SK-N-MC (cell line): ENCODE measurements at places on chromosomes 6 and 20.

GRCh38 chr20:46054606-46055005, 25.6 kb downstream of the SLC12A5 start:
- no peak for DNase-seq

GRCh38 chr6:52312461-52312860, 27.9 kb upstream of the MCM3 start:
- DNase-seq = no peak

DNA sequence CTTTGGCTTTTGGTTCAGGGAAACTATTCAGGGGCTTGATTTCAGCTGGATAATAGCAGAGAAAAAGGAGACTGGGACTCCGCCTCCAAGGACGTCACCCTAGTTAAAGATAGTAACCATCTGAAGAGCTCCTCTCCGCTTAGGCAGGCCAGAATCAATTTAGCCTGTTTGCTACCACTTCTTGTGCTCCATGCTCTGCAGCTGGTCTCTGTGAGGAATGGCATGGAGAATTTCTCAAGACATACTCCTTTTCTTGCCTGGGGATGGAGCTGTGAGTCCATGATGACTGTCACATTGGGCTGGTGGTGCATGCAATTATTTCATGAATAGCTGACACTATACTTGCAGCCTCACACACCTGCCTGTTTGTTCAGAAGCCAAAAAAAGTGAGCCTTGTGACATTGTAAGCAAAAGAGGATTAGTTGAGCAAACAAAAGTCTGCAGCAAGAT, 61.4 kb downstream of the TXLNB start:
- DNase-seq = no peak

- no peak for DNase-seq
These were observed 223.2 kb downstream of the PRL start for GRCh38 chr6:22073516-22074198.

DNA sequence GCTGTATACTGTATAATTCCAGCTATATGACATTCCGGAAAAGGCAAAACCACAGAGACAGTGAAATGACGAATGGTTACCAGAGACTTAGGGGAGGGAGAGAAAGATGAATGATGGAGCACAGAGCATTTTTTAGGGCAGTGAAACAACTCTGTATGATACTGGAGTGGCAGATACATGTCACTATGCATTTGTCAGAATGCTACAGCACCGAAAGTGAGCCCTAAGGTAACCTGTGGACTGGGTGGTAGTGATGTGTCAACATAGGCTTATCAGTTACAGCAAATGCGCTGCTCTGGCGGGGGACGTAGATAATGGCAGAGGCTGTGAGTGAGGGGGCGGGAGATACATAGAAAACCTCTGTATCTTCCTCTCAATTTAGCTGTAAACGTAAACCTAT, 201.3 kb upstream of the SSTR4 start:
- no peak for DNase-seq

DNA sequence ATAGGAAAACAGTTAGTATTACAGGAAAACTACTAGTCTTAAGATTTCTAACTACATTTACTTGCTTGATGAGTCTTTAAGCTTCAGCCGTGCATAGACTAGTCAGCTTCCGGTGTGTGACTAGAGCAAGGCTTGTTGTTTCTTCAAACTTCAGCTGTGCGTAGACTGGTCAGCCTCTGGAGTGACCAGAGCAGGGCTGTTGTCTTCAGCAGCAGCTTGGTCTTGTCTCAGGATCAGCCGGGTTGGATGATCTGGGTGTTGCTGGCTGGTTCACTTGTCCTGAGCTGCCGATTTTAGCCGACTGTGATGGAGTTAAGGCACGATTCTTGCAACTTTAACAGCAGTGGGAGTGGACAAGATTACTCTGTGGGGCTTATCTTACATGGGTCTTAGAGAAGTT, 44.7 kb downstream of the HLA-C start:
- DNase-seq = no peak

GRCh38 chr6:143964674-143965081, 43.4 kb downstream of the PLAGL1 start:
- no peak for DNase-seq

DNA sequence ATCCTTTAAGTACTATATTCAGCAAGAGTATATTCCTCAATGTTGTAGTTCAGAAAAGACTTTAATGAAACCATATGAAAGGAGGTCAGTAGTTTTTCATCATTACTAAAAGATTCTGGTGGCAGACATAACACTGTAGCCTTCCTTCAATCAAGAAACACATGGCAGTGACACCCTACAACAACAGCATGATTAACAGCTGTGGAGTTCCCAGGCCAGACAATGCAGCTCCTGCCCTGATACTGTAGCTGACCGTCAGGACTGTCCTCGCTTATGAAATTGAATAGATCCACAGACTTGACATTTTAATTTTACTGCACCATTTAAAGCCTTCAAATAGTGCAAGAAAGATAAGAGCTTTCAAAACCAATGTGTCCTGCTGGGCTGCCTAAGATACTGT, 43.6 kb downstream of the USP45 start:
- no peak for DNase-seq

DNA sequence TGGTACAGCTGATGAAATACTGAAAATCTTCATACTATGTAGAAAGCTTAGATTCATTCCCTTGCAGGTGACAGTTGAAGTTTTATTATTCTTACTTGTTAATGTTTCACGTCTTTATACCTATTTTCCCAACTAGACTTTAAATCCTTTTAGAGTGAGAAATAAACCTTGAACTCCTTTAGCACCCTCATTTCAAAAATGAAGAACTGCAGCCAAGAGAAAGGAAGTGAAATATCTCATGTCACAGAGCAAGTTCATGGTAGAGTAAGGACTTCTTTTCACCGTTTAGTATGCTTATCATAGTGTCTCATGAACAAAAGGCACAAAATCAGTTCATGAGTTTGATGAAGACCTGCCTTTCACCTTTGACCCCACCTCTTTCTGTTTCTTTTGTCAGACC, 38.5 kb downstream of the ORC3 start:
- no peak for DNase-seq

DNA sequence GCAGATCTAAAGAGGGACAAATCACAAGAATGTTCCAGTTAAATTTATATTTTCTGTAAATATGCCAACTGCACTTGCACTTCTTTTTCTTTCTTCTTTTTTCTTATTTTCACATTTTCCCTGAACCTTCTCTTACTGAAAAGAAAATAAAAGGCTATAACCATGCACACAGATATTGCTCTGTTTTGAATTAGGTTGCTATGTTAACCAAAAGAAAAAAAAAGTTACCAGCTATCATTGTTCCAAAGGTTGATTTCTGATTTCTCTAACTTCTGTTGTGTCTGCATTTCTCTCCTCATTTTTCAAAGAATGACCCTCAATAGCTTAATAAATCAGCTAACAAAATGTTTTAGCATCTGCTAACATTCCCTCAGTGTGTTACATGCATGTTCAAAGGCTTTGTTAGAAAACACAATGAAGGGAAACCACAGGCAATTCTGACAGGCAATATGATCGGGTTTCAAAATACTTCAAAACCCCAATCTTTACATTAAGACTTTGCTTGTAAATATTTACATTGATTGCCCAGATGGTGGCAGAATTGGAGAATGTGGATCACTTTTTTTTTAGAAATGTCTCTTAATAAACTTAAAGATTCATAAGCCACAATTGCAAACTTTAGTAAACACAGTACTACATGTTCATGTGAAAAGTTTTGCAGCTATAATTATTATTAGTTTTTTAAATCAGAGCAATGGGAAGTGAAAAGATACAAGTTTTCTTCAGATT, 928.3 kb upstream of the FLRT3 start:
- no peak for DNase-seq

- no peak for DNase-seq
These were observed 4.6 kb downstream of the VARS2 start for GRCh38 chr6:30918670-30919069.

DNA sequence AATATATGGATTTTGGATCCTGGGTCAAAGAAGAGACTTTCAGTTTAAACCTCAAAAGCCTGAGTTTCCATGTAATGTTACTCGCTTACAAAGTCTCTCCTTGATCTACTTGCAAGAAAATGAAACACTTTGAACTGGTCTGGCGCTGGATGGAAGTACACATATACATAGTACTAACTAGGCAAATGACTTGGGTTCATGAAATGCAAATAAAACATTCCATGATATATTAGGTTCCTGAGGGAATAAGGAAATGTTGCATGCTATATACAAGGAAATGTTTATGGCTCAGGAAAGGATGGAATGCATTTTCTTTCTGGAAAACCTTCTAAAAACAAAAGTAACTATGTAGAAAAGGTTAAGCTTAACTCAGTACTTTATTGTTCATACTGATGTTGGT, 11.4 kb upstream of the TXLNB start:
- no peak for DNase-seq

DNA sequence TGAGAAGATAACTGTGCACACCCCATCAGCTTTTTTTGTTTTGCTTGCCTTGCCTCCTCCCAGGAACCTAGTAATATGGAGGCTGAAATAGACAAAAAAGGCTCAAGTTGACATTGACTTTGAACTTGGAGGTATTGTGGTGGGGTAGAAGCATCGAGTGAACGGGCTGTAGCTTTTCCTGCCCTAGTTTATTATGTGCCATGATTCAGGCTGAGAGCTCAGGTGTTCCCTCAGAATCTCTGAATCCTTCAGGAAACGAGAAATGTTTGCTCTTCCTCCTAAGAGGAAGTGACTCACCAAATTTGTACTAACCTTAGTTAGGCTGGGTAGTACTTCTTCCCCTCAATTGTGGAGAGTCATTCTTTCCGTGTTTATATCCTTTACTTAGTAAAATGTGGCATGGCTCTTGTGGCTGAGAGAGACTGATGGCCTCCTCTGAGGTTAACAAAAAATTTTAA, 98.8 kb downstream of the SASH1 start:
- DNase-seq = no peak

GRCh38 chr6:119677384-119677783, 327.8 kb upstream of the MAN1A1 start:
- no peak for DNase-seq

GRCh38 chr6:122068291-122068769, 331.1 kb upstream of the HSF2 start:
- no peak for DNase-seq

DNA sequence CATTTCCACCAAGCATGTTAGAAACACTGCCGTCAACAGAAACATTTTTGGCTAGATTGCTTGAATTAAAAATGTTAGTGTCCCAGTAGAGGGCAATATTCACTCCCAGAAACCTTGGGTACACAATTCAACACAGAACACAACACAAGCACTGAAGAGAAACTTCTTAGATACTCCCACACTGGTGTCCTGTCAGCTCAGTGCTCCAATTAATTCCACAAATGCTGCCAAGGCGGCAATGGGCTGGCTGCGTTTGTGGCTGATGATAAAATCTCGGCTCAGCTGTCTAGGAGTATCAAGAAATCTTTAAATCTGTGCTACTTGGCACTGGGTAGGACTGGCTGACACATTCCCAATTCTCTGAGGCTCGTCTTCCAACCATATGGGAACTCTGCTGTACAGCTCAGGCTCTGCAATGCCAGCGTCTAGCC, 39.3 kb downstream of the BEND3 start:
- DNase-seq = no peak

DNA sequence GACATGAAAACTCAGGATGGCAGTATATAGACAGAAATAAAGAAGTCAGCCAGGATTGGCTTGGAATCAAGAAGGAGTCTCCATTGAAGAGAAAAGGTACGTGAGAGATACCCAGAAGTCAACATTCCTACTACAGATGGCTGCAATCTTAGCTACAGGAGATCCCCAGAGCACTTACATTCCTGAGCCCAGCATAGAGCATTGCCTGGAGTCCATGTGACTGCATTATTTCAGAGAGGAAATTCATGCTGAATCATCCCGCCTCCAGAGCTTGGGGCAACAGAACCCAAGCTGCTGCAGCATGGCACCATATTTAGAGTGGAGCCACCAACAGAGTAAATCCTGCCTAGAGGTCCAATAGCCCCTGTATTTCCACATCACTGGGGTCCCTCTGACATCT, 125.0 kb upstream of the GRIK2 start:
- DNase-seq = no peak

DNA sequence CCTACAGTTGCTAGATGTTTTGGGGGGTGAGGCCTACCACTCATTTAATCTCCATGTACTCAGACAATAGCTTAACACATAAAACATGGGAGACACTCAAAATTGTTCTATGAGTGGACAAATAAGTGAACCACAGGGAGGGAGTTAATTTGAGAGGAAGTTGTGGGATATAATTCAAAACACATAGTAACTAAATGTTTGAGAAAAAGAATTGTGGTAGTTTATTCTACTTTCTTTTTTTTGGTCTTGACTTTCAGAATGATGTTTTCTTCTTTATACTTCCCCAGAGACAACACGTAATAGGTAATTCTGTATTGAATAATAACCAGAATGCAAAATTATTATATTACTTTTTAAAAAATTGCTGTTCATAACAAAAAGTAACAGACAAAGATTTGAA, 453.8 kb downstream of the RFPL4B start:
- DNase-seq = no peak

DNA sequence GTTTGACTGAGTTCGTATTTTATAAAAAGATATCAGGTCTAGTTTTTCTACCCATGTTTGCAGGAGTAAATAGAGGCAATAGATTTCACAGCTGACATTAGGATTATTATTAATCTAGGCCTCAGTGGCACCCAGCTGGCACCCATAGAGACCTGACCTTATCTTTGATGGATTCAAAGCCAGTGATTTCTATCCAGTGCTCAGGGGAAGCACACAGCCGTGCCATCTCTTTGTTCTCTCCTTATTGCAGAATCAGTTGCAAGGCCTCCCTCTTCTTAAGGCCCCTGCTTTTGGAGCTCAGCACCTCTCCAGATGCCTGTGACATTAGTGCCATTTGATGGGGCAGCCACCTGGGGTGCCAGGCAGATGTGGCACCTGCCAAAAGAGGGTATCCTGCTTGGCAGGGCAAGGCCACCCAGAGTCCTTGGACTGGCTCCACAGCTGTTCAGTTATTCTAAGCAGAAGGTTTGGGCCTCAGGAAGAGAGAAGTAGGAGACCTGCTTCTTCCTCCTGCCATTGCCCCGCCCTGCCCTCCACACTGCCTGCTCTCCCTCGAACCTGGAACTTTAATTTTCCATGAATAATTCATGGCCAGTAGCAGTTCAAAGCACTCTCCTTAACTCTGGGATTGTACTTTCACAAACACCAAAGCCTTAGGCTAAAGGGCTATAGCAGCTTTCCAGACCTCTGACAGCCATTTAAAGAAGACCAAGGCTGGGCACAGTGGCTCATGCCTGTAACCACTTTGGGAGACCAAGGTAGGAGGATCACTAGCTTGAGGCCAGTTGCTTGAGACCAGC, 206.3 kb downstream of the ZDHHC14 start:
- no peak for DNase-seq

GRCh38 chr6:11921751-11922150, 90.4 kb upstream of the HIVEP1 start:
- DNase-seq = no peak

DNA sequence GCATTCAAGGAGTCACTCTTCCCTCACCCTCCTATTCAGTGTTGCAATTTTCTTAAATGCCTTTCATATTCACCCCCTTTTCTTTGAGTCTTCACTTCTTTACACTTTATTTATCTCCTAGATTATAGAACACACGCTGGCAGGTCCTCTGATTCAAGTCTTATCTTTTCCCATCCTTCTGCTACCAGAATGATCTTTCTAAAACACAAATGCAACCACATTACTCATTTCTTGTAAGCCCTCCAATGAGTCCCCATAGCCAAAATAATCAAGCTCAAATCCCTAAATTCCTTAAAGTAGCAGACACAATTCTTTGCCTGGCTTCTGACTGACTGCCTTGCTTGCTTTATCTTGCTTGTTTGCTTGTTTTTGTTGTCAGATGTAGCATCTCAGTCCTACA, 920.0 kb downstream of the TFAP2A start:
- DNase-seq = no peak
